ENCODE measurements at places on chromosomes 3 and 15.

- no peak for DNase-seq
These were observed 187.7 kb downstream of the ROBO2 start for GRCh38 chr3:77227567-77227966.

- DNase-seq: peak; percentile 80
These were observed 50.6 kb downstream of the GMNC start for GRCh38 chr3:190811775-190812480.

DNA sequence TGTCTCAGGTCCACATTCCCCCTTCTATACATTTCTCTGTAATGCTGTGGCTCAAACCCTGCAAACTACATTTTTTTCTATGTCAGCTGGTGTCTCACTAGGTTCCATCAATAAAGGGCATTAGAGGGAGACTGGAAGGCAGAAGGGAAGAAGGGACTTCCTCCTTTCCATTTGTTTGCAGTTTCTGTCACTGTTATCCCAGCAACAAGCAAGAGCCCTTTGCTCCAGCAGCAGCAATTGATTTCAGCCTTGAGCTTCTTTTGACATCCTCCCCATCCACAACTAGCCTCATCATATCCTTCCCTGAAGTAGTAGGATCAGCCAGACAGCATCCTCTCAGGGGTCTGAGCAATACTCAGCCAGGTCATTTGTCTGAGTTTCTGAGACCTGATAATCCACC lies 5.3 kb upstream of the NCK1 start:
- DNase-seq: no peak

DNA sequence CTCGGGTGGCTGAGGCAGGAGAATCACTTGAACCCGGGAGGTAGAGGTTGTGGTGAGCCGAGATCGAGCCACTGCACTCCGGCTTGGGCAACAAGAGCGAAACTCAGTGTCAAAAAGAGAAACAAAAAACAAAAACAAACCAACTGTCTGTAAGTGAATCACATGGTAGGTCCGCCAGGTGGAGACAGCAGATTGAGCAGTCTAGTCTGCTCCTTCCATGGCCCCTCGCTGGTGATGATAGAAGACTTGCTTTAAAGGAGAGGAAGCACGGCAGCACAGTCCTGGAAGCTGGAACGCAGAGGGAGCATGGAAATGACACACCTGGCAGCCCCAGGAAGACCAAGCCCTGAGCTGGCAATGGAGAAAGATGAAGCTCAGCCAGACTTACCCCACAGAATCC lies 31.4 kb upstream of the MGLL start:
- DNase-seq: peak; percentile 32

DNA sequence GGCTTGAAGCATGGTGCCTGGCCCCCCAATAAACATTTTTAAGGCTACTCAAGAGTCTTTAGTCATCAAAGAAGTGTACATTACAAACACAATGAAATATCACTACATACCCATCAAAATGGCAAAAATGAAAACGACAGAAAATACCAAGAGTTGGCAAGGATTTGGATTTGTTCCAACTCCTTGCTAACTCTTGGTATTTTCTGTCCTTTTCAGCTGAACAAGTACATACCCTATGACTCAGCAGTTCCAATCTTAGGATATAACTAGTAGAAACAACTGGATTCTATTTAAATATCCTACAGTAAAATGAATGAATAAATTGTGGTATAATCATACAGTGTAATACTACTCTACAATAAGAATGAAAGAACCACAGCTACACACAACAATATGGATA lies 25.1 kb upstream of the GABPB1 start:
- peak; percentile 48 for DNase-seq

DNA sequence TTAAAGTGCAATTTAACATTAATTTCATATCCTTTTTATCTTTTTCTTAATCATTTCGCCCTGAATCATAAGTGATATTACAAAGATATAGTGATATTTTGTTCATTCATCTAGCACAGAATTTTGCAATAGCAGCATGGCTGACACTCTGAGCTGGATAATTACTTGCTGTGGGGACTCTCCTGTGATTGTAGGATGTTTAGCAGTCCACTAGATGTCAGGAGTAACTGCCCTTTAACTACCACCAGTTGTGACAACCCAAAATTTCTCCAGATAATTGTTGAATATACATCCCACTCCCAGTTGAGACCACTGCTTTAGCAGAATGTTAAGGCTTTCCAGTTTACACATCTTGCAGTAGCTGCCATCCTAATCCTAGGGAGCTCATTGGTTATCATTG lies 196.8 kb upstream of the MBNL1 start:
- peak; percentile 78 for DNase-seq

DNA sequence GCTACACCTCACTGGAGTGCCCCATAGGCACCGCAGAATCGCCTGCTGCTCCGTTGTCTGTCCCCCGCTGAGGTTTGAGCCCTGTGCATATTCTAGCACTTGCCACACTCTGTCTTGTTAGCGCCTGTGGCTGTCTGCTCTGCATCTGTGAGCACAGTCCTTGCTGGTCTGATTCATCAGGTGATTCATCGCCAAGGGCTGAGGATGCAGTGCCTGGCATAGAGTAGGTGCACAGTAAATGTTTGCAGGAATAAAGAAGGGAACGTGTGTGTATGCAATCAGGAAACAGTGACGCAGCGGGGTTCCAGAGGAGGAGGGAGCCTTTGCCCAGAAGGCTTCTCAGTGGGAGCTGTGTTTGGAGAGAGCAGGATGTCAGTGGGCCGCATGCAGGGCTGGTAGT lies 124.0 kb upstream of the PLXNA1 start:
- DNase-seq: no peak

DNA sequence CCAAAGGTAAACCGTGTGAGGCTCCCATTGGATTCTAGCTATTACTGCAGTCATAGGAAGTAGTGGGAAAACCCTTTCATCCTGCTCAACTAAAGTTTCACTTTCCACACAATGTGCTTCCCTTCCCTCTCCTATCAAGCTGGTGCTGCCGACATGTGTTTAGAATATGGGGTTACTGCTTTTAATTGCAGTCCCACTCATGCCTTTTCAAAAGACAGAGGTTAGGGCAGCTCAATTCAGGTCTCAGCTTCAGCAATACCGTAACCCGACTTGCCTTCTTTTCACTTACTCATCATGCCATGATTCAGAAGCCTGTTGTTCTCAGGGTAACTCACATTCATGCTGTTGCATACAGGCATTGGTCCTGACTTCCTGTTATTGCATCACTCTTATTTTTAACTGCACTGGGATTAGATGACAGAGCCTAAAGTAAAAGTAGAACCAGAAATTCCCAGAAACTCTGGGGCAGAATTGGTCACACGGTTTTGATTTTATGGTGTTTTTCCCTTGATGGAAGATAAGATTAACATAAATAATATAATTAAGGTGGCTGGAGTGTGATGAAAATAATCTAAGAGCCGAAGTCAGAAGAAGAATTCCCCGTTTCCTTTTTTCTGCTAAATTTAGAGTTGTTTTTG lies 45.7 kb downstream of the C2CD4B start:
- peak; percentile 36 for DNase-seq

All from hematopoietic multipotent progenitor cell treated with erythropoietin and hydrocortisone succinate and interleukin-3 and kit ligand, for 6 days (in vitro differentiated cells).